ENCODE measurements at places on chromosomes 3 and 15.

DNA sequence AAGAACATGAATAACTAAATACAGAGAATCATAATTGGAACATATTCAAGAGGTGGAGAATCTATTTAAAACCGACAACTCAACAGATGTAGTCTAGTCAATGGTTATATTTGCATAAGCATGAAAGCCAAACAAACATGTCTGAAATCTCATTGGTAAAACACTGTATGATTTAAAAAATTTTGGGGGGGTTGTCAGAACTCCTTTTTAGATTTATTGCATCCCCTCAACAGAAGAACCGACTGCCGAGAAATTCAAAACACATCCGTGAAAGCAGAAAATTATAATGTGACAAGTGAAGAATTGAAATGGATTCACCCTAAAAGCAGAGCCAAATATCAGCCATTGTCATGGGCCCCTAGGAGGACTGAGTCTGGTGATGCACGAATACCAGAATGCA, 633.4 kb upstream of the KCNMB2 start:
- peak; percentile 67 for DNase-seq

- DNase-seq: no peak
These were observed 13.4 kb downstream of the RTP1 start for GRCh38 chr3:187210545-187211327.

DNA sequence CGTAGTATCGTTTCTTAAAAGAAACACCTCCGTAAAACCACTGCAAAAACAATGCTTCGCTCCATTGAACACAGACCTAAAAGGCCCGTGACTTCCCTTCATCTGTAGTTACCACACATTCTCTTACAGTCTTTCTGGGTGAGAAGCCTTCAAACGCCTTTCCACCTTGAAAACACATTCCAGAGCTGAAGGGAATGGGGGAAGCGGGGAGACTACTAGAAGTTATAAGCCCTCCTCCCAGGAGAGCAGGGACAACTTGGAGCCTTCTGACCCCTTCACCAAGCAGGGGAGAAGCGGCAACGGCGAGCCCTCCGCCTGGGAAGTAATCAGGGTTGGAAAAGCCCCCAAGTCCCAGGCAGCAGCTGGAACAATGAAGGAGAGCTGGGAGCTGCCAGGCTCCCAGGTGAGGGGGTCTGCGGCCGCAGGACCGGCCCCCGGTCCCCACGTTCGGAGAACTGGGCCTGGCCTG, 461 bp downstream of the SECISBP2L start:
- DNase-seq: peak; percentile 57

GRCh38 chr3:126959921-126960603, 22.9 kb upstream of the PLXNA1 start:
- peak; percentile 92 for DNase-seq

DNA sequence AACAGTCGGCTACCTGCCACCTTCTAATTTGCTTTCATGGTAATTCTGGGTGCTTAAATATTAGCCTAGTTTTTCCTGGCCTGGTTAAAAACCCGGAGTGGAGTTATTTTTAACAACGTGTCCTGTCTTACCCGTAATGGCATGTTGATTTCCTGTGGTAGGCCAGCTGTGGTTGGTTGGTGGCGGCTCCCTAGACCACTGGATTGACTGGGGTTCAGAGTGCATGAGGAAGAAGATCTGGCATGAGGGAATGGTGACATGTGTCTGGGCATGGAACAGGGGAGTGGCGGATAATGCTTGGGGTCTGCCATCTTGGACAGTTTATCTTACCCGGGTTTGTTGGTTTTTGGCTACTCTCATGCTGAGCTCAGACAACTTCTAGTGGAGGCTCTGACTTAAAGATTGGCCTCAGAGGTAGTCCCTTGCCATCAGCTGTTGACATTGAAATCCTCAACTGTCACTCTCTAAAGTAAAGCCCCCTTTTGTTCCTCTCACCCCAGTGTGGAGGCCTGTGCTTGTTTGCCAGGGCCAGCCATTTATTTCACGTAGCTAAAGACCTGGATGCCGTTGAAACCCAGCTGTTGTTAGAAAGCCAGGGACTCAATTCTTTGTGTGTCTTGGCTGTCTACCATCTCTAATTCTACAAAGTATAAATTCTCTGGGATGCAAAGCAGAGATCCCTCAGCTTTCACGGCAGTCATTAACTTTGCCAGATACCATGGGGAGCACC, 81.6 kb downstream of the DNASE1L3 start:
- DNase-seq: no peak

- DNase-seq: no peak
These were observed 224.1 kb upstream of the HES1 start for GRCh38 chr3:193911784-193912340.

DNA sequence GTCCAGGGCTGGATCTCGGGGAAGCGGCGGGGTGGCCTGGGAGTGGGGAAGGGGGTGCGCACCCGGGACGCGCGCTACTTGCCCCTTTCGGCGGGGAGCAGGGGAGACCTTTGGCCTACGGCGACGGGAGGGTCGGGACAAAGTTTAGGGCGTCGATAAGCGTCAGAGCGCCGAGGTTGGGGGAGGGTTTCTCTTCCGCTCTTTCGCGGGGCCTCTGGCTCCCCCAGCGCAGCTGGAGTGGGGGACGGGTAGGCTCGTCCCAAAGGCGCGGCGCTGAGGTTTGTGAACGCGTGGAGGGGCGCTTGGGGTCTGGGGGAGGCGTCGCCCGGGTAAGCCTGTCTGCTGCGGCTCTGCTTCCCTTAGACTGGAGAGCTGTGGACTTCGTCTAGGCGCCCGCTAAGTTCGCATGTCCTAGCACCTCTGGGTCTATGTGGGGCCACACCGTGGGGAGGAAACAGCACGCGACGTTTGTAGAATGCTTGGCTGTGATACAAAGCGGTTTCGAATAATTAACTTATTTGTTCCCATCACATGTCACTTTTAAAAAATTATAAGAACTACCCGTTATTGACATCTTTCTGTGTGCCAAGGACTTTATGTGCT, 527 bp downstream of the B2M start:
- peak; percentile 75 for DNase-seq

GRCh38 chr3:67941433-67942030, 287.1 kb upstream of the SUCLG2 start:
- DNase-seq: no peak

DNA sequence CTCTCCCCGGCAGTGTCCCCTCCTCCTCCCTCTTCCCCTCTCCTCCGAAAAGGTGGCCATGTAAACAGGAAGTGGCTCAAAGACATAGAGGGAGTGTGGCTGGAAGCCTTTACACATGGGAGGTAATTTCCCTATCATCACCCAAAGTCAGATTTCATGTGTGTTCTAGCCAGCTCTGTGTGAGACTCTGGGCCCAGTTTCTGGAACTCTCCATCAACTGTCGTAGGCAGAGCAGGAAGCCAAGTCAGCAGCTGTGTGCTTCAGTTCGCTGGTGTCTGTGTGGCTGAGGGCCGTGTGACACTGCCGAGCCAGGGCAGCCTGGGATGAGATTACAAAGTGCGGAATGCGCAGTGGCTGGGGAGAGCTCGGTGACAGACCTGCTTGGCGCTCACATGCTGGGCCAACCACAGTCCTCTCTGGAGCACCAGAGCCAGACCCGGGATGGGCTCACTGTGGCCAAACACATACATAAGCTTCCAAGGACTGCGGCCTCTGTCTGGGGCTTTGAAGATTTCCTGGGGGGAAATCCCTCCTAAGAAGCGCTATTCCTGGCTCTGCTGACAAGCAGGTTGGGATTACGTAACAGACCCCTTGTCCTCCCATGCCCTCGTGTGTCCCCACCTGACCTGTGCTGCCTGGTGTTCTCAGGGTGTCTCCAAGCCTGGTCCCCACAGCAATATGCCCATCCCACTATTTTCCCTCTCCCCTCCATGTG, 50.7 kb downstream of the UMPS start:
- peak; percentile 5 for DNase-seq

DNA sequence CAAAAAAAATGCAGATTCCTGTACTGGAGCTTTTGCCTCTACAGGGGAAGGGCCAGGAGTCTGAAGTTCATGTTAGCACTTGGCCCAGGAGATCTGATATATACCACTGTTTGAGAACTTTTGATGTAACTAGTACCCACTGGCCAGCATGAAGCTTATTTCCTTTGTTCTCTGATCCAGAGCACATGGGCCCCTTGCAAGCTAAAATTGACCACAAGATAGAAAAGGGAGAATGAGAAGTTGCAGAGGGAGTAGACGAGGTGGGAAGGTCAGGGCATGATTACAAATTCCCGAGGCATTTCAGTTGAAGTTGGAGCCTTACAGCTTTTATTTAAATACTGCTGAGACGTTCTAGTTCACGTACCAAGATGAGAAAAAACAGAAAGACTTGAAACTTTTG, 28.2 kb downstream of the TGM4 start:
- no peak for DNase-seq

DNA sequence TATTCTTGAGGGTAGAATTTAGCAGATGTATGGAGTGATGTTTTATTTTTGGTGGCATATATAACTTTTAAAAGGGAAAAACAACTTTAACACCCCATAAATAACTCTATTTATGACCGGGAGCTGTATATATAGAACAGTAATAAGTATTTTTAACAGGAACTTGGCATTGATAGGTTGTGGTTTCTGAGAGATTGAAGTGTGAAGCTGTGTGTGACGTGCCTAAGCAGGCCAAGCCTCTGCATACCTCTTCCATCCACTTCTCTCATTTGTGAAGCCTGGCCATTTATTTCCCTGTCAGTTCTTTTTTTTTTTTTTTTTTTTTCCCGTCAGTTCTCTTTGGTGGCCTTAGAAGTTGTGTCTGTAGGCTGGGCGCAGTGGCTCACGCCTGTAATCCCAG, 23.0 kb downstream of the RBM5 start:
- DNase-seq: no peak

DNA sequence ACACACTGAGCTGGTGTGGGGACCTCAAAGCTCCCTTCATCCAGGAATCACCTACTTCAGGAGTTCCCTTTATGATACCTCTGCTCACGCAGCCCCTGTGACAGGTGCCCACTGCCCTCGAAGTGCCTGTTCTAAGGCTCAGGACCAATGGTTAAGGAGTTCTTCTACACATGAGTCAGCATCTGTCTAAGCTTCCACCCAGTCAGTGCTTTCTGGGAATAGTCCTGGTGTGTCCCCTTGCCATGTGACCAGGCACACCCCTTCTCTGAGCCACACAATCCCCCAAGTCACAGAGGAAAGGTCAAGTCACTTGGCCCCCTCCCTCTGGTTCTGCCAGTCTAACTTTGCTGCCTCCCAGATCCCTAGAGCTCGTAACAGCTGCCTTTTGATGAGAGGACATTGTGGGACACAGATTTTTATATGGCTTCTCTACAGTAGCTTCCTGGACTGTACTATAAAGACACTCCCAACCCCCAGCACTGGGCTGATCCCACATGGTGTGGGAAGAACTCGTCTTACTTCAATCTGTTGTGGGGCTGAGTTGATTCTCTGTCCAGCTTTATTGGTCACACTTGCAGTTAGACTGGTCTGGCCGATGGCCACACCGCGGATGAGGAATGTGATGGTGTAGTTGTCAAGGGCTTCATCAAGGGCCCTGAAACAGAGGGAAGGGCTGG, 78.8 kb downstream of the NUP210 start:
- DNase-seq: no peak

GRCh38 chr3:14352002-14352627, 50.3 kb upstream of the SLC6A6 start:
- peak; percentile 94 for DNase-seq

- no peak for DNase-seq
These were observed 43.9 kb upstream of the POLG start for GRCh38 chr15:89378296-89379151.

GRCh38 chr3:125332504-125332903, 42.6 kb downstream of the ZNF148 start:
- peak; percentile 41 for DNase-seq

- peak; percentile 94 for DNase-seq
These were observed 561.7 kb upstream of the ALCAM start for GRCh38 chr3:104805042-104805441.

DNA sequence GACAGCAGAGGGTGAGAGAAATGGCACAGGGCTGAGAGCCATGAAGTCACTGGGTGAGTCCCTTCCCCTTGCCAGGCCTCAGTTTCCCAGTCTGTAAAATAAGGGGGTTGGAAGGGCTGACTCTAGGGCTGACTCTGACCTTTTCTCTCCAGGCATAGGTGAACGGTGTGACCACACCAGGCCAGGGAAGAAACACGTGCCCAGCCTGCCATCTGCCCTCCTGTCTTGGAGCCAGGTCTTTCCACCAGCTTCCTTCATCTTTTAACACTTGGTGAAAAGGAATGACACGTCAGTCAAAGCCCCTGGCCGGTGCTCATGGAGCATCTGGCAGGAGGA, 74.4 kb downstream of the CPN2 start:
- no peak for DNase-seq

GRCh38 chr3:62211675-62212429, 161.5 kb downstream of the FEZF2 start:
- DNase-seq: peak; percentile 57

- peak; percentile 67 for DNase-seq
These were observed 396.6 kb downstream of the NAALADL2 start for GRCh38 chr3:175255698-175256097.

DNA sequence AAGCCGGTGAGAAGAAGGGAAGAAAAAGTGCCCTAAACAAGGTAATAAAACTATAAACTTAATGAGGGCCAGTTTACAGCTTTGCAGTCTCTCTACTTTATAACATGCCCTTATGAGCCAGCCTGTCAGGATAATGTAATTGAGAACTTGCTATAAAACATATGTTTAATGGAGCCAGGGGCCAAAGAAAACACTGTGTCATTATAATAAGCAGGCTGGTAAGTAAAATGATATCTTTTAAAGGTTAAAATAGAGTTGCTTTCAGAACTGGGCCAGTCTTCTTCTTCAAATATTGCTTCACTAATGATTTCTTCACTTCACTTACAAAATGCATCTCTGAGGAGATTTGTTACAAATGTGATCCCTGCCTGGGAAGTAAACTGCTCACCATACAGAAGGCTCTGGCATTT, 192.5 kb downstream of the SHOX2 start:
- peak; percentile 59 for DNase-seq

GRCh38 chr3:55873523-55874254, 386.6 kb upstream of the WNT5A start:
- DNase-seq: peak; percentile 10

DNA sequence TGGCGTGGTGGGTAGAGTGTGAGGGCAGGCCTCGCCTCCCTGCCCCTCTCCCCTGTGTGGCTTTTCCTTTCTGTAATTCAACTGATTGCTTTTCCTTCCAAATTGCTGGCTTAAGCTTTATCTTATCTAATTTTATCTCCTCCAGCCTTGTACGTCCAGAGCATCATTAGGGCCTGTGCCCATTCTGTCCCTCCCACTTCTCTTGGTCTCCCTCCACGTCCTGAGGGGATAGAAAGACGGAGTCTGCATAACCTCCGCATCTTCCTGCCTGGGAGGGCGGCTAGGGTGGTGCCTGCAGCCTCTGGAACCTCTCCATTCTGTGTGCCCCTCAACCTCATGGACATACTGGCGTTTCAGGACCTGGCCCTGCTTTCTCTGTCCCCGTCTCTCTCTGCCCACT, 39.8 kb downstream of the CACNA1D start:
- DNase-seq: no peak
